Natural killer cell treated with Interleukin-12 subunit alpha and Interleukin-12 subunit beta and Interleukin-15 and Interleukin-18, amount 100 ng/mL, for 72 hours (primary cell): ENCODE measurements at places on chromosomes 4 and X.

- DNase-seq: no peak
Measured at GRCh38 chr4:53748328-53748772, 157.1 kb upstream of the LNX1 start.

- no peak for DNase-seq
Measured at GRCh38 chr4:8350841-8351461, 81.4 kb downstream of the HTRA3 start.

DNA sequence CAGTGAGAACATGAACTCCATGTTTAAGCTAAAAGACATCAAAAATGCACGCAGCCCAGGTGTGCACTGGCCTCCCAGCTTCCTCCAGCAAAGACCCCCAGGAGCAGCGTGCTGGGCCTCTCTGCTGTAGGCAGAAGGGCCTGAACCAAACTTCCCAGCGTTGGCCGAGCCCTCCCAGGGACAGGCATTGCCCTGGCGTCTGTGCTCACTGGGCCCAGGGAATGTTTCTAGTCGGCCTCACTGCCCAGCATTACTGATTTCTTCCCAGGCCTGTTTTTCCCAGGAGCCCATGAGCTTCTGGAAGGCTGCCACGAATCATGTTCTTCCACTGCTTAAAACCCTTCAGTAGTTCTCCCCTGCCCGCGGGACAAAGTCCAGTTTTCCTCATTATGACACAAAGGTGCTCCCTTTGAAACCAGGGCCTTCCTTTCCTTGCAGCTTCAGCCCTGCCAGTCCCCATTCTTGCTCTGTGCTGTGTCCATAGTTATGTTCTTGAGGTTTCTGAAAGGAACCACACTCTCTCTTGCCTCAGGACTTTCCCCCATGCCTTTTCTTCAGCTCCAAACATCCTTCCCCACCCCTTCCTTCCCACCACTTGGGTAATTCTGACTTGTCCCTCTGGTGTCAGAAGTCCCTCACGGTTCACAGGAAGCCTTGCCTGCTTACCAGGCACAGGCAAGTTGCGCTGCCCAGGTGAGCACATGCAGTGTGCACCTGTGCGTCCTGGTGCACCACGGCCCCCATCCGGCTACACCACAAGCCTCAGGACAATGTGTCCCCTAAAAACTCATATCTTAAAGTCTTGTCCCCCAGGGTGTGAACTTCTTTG lies 93.4 kb upstream of the ENPP6 start:
- DNase-seq: no peak

- DNase-seq: no peak
Measured at GRCh38 chr4:174775366-174775765, 53.7 kb downstream of the GLRA3 start.

GRCh38 chr4:113646442-113646822 lies 115.1 kb downstream of the CAMK2D start:
- no peak for DNase-seq
